D721Med (cell line): ENCODE measurements at places on chromosomes 6 and 20.
A peak's percentile ranks its signal among the peaks of the same experiment; 100 is the strongest.

DNA sequence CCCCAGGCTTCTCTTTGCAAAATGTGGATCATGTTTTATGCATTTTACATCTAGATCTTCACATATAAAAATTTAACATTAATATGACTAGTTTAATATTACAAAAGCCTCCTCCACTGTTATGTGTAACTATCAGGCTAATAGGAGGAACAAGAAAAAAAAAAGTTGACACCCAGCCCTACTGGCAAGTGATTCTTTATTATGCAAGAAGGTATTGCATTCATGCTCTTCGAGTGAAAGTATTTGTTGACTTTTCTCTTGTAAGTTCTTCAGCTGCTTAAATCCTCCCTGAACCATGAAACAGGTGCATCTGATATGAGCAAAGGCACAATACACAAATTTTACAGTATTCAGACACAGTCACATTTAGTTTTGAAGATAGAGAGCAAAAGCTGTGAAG lies 716 bp upstream of the HLA-DQB2 start:
- DNase-seq, result no peak

DNA sequence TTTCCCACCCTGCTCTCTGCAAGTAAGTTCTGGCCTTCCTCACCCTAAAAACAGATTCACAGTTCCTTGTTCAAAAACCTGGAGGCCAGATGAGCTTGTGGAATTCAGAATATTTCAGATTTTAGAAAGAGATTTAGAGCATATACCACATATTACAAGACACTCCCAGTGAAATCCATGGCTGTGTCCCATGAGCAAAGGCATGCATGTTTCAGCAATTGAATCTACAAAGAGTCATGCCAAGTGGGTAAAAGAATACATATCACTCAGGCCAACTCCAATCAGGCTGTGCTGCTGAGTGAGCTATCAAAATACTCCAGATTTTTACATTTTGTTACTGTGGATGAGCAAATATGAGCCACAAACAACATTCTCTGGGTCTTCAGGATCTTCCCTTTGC lies 10.2 kb upstream of the NEDD9 start:
- no peak for DNase-seq

- no peak for DNase-seq
Observed at GRCh38 chr6:136435101-136435500, 115.1 kb downstream of the MAP7 start.

DNA sequence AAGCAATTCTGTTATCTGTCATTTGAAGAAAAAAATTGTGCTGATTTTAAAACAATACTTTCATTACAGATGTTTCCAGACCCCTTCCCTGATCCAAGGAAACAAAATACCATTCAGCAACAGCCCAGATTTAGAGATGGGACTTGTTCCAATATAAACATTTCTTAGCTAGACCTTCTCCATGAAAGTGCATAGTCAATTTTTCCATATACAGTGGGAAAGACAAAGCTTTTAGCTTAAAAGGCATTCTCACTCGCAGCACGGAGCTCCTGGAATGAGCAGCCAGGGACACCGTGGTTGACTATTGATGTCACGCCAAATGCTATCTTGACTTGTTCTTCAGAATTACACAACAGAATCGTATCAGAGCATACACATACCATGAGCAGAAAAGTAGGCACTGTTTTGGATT lies 21.5 kb downstream of the LAMA4 start:
- DNase-seq, result no peak

DNA sequence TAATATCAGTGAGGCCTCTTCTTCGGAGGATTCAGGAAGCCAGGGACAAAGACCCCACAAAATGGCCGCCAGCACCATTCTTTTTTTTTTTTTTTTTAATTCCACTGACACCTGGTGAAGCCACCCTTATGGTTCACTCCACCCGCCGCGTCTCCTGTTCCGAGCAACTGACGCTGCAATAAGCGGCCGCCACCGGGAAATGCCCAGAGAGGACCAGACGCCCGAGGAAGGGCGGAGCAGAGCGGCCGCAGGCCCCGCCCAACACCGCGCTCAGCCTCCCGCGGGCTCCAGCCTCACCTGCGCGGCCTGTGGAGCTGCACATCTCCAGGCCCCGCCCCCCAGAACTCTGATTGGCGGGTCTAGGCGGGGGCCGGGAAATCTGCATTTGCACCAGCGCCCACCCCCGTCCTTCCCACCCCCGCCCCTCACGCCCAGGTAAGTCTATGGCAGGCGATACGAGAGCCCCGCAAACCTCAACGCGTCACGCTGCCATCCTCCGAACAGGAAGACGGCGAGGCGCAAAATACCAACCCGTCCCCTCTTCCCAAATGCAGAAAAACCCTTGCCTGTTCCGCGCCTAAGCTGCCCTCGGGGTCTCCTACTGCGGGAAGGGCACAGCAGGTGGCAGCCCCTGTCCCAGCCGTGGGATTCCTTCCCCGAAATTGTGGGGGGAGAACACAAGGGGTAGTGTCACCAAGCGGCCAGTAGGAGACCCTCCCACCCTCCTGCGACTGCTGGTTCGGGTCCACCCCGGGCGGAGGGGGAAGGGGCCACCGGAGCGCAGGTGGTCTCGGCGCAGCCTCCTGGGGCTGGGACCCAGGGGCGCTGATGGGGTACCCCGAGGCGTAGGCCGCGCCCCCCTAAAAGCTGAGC lies 960 bp downstream of the ATP9A start:
- peak; percentile 63 for DNase-seq

GRCh38 chr6:137084865-137085617 lies 40.3 kb upstream of the IL20RA start:
- no peak for DNase-seq

DNA sequence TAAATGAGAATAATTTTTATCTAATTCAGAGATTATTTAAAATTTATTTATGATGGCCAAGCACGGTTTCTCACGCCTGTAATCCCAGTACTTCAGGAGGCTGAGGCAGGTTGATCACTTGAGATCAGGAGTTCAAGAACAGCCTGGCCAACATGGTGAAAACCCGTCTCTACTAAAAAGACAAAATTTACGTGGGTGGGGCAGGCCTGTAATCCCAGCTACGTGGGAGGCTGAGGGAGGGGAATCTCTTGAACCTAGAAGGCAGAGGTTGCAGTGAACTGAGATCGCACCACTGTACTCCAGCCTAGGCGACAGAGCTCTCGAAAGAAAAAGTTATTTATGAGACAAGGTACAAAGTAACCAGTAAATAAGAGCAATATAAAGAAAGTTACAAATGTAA lies 59.5 kb upstream of the AGPAT4 start:
- DNase-seq, result no peak

GRCh38 chr20:7924692-7925091 lies 15.6 kb downstream of the HAO1 start:
- no peak for DNase-seq

DNA sequence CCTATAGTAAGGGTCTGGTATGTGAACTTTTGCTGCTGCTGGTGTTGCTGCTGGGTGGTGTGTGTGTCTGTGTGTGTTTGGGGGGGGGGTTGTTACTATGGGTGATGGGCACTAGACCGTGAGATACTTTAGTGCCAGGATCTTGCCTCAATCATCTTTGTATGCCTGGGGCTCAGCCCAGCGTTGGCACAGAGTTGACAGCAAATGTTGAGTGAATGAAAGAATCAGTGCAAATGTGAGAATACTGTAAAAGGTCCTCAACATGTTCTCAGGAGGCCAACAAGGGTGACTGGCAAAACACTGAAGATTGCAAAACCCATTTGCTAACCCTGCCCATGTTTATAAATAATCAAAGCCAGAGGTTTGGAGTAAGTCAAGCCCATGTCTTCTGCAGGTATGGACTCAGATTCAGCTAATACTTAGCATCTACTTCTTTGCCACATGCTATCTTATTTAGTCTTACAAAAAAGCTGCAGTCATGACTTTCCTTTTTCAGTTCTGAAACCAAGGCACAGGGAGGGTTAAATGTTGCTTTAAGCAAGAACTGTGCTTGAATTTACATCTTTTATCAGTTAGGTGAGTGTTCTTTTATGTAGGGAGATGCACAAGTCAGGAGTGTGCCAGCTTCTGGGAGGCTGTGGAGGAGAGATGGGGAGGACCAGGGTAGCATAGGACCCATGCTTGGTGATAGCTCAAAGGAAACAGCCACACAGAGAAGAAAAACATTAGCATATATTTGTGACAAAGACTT lies 125.3 kb upstream of the SPACA1 start:
- DNase-seq, result no peak

DNA sequence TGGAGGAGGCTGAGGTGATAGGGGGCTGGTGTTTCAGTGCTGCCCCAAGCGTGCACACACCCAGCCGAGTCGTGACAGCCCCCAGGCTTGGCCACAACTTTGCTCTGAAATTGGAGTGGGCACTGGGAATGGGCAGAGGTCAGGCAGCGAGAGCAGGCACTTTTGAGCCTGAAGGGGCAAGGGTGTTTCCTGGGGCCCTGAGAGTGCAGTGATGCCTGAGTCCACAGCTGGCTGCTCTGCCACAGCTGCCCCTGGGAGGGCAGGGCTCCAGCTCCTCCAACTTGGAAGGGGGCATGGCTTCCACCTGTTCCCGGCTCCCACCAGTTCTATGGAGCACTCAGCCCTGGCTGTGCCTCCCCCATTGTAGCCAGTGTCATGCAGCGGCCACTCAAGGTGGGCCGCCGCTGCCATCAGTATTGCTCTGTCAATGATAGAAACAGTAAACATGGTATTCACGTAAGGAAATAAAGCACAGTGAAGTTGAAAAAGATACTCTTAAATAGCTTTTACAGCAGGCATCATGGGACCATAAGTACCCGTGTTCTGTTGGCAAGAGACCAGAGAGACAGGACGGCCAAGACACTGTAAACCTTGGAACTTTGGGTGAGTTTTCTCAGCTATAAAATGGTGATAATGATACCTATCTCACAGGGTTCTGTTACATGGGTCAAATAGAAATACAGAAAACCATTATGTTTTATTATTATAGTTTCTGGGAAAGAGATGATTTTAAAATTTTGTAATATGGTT lies 108.9 kb downstream of the THEMIS start:
- no peak for DNase-seq

DNA sequence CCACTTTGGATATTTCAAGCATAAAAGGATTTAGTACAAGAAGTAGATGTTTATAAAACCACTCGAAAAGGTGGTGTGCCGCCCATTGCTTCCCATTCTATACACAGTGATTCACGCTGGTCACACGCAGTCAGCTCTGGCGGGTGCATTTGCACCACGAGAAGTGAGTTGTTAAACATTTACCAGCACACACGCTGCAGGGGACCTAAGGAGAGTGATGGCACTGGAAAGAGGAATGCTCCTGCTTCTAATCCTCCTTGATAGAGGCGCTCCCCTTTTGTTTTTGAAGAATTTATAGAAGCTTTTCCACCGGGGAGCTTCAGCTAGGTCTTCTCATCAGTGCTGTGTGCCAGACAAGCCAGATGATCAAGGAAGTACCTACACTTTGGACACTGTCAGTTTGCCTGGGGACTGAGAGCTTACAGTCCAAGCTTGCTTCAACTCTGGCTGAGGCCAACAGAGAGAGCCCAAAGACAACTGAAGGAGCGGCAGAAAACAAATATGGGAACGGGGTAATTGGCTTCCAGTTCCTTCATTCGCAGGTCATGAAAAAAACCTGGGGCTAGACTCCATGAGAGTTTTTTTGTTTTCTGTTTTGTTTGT lies 31.2 kb downstream of the MUC22 start:
- DNase-seq, result no peak

- no peak for DNase-seq
Observed at GRCh38 chr6:16440636-16441212, 202.3 kb downstream of the GMPR start.

- no peak for DNase-seq
Observed at GRCh38 chr20:51960047-51960675, 157.8 kb upstream of the SALL4 start.

DNA sequence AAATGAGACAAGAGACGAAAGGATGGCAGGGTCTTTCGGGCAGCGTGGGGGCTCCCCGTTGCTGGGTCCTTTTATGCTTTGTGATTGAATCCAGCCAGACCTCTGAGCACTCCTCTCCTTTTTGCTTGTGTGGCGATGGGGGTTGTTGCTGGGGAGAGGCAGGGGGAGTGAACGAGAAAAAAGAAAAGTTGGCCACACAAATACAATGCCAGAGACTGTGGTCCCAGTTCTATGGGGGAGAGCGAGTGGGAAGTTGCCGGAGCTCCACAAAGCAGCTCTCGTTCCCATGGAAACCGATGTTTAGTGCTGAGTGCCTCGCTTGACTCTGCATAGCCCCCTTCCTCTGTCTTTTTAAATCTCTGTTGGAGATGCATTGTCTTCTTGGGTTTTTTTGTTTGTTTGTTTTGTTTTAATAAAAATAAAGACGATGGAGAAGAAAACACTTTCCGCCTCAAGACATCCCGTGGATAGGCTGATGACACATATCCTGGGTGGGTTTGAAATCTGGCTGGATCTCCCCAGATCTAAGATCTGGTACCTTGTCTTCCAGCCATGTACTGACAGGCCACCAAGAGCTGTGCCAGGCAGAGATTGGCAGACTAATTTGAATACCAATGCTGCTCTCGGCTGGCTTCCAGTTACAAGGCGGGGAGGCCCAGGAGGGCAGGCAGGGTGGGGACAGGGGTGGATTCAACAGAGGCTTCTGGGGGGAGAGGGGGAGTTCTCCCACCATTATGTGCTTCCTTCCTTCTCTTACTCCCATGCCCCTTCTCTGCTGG lies 529.3 kb downstream of the QKI start:
- DNase-seq, result no peak

DNA sequence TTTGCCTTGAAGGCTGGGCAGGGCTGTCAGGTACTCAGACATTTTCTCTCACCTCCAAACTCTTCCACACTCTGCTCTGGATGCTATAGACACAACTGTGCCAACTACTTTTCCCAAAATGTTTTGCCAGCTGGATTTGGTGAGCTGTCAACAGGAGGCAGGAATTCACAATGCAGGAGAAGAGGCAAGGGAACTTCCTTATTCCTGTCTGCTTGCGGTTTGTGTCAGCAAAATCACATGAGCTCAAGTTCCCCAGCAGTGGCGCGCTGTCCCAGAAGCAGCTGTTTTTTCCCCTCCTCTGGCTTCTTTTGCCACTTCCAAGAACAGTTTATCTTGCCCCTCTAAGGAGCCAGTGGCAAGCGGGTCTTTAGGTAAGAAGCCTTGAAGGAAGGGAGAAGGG lies 608.2 kb downstream of the PRKN start:
- no peak for DNase-seq

GRCh38 chr6:105936972-105937371 lies 149.2 kb upstream of the PRDM1 start:
- DNase-seq, result no peak

DNA sequence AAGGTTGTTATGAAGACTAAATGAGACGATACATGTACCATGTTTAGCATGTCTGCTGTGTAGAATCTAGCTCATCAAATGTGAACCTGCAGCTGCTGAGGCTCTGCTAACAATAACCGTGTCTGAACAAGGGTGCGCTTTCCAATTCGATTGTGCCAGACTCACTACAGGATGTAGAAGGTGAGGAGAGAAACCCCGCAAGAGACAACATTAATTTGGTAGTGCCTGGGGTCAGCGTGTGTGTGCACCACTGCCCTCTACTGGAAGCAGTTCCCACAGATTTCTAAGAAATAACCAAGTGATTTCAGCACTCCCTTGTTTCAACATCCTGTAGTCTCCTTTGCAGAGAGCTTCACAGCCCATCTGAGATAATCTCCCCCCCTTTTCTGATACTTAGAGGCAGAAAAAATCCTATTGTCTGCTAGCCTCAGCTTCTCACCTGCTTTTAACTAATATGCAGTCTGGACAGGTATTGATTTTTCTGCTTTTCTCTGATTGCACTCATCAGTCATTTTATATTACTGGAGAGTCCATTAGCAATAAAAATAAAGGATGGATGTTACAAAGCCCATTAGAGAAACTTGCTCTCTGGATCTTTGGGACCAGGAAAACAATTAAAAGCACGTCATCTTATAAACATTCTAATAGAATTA lies 96.7 kb upstream of the BACH2 start:
- DNase-seq, result no peak
